Activated effector memory CD4-positive, alpha-beta T cell treated with Interleukin-2 at 50 U/mL for 16 hours (primary cell): ENCODE measurements at places on chromosomes 4 and X.

DNA sequence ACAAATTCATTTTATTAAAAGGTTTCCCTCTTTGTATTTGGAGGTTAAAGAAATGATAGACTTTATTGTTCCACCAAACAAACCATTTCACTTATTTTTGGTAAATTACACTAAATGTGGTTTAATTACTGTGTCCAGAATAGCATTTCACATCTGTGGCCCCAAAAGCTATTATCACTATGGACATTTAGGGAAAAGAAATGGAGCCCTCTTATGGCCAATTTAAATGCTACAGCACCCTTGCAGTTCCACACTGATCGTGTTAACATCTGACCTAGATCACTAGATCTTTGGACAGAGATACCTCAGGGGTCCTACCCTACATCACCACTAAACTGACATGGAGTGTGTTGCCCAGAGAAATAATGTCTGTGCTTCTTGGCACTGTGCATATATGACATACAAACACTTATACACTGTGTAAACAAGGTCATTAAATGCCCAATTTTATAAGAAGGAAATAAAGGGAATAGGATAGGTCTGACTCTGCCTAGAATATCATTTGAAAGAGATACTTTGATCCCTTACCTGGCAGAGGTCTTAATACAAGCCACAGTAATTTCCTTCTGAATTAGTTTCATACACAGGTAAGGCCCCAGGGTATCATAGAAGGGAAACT, 163.9 kb downstream of the KDR start:
- no peak for DNase-seq

DNA sequence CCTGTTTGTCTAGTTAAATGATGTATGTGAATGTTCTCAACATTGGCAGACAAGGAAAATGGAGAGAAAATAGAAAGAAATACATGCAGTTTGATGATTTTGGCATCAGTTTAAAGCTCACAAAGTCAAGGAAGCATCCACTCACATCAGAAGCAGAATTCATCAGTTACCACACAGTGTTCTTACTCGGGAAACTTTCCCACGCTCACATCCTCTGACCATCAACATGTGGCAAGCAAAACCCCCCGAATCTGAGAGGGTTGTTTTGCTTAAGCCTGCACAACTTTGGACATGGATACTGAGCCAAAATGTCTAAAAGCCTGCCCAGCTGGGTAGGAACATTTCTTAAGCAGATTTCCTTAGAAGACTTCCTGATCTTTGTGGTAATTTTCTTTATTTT, 407.6 kb downstream of the ANKRD50 start:
- no peak for DNase-seq

DNA sequence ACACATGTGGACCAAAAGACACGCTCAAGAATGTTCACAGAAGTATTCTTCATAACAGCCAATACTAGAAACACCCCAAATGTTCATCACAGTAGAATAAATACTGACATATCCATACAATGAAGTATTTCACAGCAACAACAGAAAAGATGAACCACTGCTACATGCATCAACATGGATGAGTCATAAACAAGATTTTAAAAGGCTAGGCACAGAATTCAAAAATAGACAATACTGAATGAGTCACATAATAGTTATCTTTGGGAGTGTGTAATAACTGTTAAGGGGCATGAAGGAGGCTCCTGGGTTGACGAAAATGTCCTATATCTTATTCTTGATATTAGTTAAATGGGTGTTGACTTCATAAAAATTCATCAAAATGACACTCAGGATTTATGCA, 43.5 kb downstream of the CLOCK start:
- DNase-seq = no peak

- no peak for DNase-seq
These were observed at the start of gene PDZD4 for GRCh38 chrX:153829799-153830639. Gene PDZD4, minus strand, starts transcription at chrX:153830544. Its CDS starts 246 bp downstream, at chrX:153830298.

DNA sequence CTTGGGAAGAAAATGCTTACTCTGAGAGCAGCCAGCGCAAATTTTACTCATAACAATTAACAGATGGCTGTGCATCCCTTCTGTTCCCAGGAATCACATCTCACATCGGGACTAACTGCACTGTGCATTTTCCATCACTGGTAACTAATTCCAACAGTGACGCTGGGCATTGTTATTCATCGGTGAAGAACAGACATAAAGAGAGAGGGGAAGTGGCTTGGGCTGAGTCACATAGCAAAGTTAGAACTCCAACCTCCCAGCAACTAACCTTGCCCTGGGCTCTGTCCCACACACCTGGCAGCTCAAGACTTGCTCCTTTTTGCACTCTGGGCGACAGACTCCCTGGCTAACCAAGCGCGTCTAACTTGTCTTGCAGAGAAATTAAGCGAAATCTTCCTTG, 6.4 kb upstream of the LONRF3 start:
- no peak for DNase-seq

DNA sequence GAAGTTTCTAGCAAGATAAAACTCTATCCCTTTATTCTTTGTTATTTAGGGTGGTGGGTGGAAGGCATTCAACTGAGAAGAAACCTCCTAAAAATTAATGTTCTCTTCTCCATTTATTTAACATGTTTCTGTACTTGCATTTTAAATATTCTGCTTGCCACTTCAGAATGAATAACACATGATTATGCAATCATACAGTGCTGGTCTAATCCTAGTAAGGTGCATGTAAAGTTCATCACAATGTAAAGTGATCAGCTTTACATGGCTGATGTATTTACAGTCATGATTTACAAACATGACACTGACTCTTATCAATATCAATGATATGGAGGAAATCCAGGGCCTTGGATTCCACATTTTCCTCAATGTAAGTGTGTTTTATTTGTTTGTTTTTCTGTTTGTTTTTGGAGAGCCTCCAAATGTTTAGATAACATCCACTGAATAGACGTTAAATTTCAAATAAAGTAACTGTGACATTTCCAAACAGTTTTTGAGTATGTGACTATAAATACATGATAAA, 342.1 kb upstream of the CTSO start:
- no peak for DNase-seq

DNA sequence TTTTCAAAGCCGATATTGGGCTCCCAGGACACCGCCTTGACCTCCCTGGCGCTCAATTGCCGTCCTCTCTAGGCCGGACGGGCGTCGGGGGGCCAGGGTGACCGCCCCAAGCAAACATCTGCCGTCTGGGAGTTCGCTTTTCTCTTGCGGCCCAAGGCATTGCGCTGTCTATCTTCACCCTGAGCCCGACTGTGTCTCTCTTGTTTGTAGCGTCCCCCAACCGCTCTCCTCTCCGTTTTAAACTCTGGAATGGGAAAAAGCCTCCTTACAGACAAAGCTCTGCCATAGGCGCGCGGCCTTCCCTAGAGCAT, 551 bp upstream of the ARX start:
- no peak for DNase-seq

DNA sequence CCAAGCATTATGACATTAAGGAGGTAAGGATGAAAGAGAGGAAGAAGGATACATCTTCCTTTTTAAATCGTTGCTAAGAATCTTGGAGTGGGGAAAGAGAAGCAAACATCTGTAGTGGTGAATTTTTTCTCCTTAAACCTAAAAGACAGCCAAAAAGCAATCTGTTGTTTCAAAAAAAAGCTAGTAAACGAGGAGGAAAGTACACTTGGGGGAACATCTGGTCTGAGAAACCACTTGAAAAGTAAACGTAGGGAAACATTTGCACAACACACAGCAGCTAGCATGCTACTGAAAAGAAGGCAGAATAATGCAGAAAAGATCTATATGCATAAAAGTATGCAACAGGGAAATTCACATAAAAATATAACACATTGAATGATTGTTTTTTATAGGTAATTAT, 1485.6 kb downstream of the PCDH19 start:
- no peak for DNase-seq

GRCh38 chr4:84938316-84938715, 28.2 kb downstream of the WDFY3 start:
- no peak for DNase-seq

GRCh38 chr4:5812506-5813229, 80.2 kb downstream of the CRMP1 start:
- DNase-seq = no peak

DNA sequence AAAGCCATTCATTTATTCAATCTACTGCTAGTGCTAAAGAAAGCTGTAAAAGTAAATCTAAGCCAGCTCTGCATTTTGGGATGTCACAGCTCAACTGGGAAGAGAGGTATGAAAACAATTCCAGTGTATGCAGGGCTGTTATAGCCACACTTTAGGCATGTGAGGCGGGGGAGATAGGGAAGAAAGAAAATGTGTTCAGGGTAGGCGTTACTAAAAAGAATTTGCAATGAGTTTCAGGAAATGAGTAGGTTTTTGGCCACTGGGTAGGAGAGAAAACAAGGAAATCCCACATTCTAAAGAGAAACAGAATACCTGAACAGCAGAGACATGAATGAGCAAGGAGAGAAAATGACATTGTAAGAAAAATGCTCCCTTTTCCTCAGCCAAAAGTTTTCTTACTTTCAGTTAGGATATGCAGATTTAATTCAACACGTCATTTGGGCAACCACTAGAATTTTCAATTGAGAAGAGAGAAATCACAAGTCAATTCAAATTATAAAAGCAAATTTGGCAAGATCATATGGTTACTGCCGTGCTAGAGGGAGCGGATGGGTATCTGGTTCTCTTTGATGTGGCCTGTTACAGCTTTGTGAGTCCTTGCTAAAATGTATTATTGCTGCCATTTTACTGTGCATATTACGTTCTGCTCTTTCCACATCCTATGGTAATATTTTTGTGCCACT, 226.3 kb downstream of the KCNIP4 start:
- no peak for DNase-seq

GRCh38 chr4:139522457-139522856, 33.6 kb downstream of the SETD7 start:
- DNase-seq = no peak

DNA sequence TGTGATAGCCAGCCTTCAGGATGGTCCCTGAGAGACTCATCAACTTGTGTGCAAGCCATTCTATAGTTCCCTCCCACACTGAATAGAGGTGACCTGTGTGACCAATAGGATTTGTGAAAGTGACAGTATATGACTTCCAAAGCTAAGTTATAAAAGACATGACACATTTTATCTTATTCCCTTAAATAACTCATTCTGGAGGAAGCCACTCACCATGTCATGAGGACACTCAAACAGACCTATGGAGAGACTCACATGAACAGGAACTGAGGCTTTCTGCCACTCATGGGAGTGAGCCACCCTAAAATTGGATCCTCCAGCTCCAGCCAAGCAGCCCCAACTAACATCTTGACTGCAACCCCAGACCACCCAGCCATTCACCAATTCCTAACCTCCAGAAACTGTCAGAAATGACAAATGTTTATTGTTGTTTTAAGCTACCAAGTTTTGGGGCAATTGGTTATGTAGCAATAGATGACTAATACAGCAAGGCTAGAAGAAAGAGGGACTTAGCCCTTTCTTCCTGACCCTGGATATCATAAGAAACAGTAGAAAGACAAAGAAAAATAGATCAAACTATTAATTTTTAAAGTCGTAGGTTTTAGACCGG, 9.0 kb upstream of the CHIC2 start:
- DNase-seq = no peak

- no peak for DNase-seq
These were observed 613 bp downstream of the FGF13 start for GRCh38 chrX:138710866-138711341.

DNA sequence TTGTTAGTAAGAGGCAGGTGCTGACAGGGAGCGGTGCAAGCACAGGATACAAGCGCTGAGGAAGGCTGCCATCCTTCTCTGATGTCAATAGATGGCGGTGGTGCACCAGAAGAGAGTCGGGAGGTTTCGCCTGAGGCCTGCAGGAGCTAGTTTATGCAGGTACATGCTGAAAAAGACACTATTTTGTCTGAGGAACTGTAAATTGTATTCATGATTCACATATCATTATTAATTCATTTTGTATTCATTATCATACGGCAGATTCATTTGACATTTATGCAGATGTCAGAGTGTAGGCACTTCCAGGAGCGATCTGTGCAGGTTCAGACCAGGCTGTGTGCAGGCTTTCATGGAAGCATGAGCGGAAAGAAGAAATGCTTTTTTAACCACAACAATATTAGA, 824.0 kb downstream of the STIM2 start:
- no peak for DNase-seq

DNA sequence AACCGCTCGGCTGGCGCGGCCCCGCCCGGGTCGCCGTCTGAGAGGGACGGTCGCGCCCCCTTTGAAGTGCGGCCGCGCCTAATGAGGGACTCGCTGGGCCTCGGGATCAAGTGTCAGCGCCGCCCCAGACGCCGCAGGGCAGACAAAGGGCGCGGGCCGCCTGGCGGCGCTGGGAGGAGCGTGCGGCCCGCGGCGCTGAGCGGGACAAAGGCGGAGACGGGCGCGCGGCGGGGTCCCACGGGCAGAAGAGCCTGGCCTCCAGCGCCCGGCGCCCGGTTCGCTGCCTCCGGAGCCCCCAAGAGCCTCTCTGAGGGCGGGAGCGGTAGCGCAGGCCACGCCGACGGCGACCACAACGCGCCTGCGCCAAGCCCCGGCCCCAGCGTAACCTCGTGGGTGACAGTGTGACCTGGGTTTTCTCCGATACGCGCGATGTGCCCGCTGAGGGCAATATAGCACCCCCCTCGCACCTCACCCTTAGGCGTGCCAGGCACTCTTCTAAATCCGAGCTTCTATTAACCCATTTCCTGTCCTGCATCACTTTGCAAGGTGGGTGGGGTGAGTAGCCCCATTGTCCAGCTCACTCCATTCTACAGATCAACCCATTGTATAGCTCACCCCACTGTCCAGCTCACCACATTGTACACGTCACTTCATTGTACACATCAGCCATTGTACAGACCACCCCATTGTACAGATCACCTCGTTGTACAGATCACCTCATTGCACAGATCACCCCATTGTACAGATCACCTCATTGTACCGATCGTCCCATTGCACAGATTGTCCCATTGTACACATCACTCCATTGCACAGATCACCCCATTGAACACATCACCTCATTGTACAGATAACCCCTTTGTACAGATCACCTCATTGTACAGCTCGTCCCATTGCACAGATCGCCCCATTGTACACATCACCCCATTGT, 33.7 kb upstream of the STX18 start:
- DNase-seq = peak; percentile 50

DNA sequence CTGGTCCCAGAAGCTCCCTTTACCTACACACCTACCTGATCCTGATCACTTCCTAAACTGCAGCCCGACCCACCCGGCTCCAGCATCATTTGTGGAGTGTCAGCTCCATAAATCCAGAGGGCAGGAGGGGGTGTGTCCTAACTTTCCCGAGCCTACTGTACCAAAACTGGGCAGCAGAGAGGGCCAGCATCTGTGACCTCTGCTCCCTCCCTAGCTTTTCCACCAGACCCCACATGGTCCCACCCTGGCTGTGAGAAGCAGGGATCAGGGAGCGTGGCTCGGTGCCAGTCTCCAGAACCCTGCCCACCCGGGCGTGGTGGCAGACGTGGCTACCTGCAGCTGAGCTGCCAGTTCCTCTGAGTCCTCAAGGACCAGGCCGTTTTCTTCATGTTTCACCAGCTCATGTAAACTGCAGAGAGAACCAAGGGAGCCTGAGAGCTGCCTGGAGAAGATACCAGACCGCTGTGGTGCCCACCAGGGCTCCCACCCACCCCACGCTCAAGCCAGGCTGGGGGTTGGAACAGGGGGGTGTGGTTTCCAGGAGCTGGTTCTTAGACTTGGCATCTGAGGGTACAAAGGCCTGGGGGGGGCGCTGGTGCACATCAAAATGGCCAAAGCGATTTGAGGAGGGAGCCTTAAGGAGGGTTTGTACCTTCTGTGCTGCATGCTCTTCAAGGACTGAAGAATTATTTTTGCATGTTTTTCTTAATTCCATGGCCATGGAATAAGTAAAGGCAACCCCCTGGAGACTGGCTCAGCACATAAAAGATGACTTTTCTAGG, 76.7 kb upstream of the DRD5 start:
- DNase-seq = no peak

GRCh38 chr4:119080721-119081541, 54.7 kb upstream of the MYOZ2 start:
- DNase-seq = no peak
